Stimulated activated CD4-positive, alpha-beta T cell treated with anti-CD3 and anti-CD28 coated beads, Interleukin-2, amount 100 ng/mL, for 4 hours (primary cell): ENCODE measurements at places on chromosomes 16 and 17.

- peak; percentile 81 for DNase-seq
Measured at GRCh38 chr16:31179747-31180459, at the start of gene FUS. FUS (plus strand) TSS chr16:31180139; CDS start chr16:31180215, 76 bp downstream.

GRCh38 chr17:56434610-56435009 is 158.9 kb upstream of the NOG start:
- DNase-seq: no peak

- DNase-seq: no peak
Measured at GRCh38 chr16:70682239-70683145, 3.4 kb downstream of the MTSS2 start.

DNA sequence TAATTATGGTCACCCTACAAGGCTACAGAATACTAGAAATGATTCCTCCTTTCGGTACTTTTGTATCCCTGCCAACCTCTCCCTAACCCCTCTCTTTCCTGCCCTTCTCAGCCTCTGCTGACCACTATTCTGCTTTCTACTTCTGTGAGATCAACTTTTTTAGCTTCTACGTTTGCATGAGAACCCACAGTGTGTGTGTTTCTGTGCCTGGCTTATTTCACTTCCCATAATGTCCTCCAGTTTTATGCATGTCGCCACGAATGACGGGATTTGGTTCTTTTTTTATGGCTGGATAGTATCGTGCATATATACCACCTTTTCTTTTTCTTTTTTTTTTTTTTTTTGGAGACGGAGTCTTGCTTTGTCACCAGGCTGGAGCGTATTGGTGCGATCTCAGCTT is 92.1 kb downstream of the RAP1GAP2 start:
- DNase-seq: no peak

DNA sequence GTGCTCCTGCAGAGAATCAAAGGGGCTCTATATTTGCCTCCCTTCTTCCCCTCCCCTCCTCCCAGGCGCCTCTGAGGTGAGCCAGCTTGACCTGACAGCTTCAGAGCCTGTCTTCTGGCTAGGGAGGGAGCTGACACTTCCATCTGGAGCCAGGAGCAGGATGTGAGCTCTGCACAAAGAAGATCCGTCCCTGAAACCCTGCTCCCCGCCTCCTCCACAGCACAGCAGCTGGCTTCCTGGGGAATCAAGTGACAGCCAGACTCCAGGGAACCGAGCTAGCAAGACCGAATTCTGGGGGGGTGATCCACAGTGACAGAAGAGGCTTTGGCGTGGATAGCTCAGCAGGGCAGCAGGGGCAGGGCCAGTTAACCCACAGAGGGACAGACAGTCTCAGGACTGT is 37.2 kb downstream of the CCDC182 start:
- DNase-seq: no peak

DNA sequence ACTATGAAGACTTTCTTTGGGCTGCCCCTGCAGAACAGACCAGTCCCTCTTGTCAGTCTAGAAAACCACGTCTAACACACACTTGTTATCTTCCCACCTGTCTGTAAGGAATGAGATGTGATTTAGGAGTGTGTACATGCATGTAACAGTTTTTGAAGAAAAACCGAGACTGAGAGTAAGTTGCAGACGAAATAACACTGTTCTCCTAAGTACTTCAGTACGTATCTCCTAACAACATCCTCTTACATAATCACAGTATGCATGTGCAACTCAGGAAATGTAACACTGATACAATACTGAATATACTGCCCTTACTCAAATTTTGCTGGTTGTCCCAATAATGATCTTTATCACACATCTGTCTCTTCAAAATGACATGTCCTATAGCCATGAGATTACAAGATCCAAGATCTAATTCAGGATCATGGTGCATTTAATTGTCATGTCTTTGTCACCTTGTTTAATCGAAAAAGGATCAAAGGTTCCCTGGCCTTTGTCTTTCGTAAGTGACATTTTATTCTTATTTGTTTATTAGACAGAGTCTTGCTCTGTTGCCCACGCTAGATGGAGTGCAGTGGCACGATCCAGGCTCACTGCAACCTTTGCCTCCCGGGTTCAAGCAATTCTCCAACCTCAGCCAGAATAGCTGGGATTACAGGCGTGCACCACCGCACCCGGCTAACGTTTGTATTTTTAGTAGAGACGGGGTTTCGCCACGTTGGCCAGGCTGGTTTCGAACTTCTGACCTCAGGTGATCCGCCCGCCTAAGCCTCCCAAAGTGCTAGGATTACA is 25.6 kb downstream of the CREBBP start:
- no peak for DNase-seq

DNA sequence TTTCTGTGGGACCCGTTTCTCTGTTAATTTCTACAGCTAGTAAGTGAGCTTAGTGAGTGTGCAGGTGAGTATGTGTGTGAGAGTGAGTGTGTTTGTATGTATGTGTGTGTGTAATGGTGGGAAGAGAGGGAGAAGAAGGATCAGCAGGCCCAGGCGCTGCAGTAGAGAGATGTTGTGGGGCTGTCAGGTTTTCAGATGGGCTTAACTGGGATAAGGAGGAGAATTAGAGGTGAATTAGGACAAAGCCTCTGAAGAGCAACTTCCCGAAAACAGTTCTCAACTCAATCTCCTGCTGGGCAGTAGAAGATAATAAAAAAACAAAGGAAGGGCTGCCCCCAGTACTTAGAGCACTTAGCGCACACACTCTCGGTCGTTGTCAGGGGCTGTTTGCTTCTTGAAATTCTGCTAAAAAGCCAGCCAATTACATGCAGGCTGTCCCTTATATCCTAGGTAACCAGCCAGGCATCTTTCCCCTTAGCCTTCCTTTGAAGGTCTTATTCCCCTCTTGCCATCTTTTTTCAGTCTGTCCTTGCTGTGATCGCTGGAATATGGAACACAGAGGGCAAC is 63.4 kb downstream of the CLEC16A start:
- DNase-seq: no peak

- DNase-seq: peak; percentile 50
Measured at GRCh38 chr17:30332057-30332542, 1.8 kb downstream of the TMIGD1 start.

DNA sequence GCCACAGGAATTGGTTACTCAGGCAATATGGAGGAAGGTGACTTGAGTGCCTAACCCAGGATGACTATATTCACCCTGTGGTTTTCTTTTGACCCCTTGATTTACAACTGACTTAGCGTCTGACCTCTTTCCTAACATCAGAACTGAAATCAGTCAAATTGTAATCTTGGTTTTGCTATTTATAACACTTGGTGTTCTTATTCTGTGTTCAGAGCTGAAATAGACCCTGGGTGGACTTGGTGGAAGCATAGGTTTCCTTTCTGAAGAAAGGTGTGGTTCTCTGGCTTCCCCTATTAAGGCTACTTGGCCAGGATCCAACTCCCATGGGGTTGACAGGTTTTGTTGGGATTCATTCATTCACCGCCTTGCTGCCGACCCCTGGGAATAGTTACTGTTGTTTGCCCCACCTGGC is 80.8 kb downstream of the CLEC16A start:
- no peak for DNase-seq

- no peak for DNase-seq
Measured at GRCh38 chr16:55828680-55829079, 4.2 kb downstream of the CES1 start.
